T-helper 2 cell (primary cell): ENCODE measurements at places on chromosomes 12 and 14.

GRCh38 chr12:12720672-12721161 lies 3.5 kb downstream of the CDKN1B start:
- DNase-seq: no peak

GRCh38 chr12:14048941-14049545 lies 67.6 kb upstream of the GRIN2B start:
- no peak for DNase-seq

- DNase-seq: peak; percentile 94
Observed at GRCh38 chr12:4160314-4161040, 113.1 kb upstream of the CCND2 start.

DNA sequence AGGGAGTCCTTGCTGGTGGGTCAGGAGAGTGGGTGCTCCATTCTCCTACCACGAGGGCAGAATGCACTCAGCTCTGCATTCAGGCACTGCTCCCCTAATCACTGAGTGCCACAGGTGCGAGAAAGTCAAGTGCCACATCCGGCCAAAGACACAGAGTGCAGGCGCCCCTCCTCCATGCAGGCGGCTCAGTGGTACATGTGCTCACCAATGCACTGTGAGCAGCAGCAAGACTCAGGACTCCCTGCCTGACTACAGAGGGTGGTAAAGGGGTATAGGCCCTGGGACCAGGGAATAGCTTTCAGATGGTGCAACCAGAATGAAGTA lies 32.9 kb downstream of the ZFYVE21 start:
- DNase-seq: no peak

GRCh38 chr14:89503431-89503996 lies 86.5 kb upstream of the FOXN3 start:
- no peak for DNase-seq

- DNase-seq: peak; percentile 60
Observed at GRCh38 chr12:57127726-57128518, at the start of gene LRP1. TSS of gene LRP1 (plus strand) at chr12:57128483. CDS start at chr12:57128965, 482 bp downstream.

DNA sequence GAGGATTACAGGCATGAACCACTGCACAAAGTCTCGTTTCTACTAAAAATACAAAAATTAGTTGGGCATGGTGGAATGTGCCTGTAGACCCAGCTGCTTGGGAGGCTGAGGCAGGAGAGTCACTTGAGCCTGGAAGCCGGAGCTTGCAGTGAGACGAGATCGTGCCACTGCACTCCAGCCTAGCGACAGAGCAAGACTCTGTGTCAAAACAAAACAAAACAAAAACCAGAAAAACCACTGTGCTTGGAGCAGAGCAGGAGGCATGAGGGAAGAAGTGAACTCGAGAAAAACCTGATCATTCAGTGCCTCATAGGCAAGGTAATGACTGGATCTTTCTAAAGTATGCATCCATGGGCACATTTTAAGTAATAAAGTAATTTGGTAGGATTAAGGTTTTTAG lies 487.8 kb downstream of the KCNH5 start:
- no peak for DNase-seq

DNA sequence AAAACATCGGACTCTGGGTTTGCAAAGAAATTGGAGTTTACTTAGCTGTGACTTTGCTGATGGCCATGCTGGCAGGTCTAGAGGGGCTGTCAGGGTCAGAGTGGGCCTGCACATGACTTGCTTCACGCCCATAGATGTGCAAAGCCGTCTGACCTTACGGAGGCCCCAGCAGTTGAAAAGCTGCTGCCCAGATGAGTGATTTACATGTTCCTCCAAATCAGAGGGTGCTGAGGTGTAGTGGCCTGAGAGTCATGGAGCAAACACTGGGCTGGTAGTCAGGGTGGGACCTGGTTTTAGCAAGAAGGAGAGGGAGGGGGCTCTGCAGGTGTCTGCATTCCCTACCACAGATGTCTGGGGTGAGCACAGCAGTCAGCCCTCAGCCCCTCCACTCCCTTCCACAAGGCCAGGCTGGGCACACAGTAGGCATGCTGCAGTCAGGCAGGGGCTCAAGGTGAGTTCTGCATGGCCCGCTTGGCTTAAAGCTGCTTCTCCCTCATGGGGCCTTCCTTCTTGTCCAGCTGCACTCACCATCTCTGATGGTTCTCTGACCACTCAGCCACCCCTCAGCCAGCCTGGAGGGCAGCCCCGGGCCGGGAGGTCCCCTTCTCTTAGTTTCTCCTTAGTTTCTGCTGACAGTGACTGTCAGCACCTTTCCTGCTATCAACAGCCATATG lies 34.2 kb upstream of the EML1 start:
- DNase-seq: no peak

DNA sequence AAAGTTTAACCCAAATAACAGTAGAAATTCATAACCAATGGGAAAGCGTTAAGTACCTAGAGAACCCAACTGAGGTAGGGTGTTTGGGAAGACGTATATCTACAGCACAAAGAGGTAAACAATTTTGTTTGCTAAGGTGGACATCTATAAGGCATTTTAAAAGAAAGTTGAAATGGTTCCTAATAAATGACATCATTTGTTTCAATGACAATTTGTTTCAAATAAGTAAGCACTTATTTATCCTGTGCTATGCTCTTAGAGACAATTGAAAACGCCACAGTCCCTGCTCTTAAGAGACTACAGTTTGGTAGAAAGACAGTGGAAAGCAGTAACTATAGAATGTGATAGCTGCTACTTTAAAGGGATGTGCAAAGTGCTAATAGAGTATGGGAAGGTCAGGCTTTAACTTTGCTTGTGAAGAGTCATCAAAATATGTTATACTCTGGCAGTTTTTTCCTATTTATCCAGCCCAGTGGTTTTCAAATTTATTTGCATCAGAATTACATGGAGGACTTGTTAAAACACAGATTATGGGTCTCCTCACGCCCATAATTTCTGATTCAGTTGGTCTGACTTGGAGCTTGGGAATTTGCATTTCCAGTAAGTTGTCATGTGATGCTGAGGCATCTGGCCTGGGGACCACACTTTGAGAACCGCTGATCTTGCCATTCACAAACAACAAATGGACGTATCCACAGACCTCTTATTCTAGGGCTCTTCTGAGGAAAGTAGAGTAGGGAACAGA lies 19.6 kb upstream of the SMCO2 start:
- DNase-seq: no peak

DNA sequence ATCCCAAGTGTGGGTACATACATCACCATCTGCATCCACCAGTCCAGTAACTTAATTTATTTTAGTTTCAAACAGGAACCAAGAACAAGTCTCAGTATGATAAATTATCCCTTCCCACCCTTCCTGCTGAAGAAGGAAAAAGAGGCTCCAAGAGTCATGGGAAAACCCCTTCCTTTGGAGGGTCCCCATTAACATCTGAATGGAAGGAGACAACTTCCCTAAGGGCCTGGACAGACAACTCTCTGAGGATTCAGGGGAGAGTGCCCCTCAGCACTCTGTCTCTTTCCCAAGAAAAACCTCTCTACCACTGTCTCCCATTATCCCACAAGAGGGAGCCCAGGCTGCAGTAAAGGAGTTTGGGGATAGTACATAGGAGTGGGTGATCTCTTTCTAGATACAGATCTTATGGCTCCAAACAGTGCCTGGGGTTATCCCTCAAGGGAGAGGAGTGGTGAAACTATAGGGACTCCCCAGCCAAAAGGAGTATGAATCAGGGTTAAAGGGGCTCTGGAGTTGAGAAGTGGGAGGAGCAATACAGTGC lies 6.2 kb downstream of the WNT10B start:
- no peak for DNase-seq

GRCh38 chr12:56922031-56922430 lies 12.2 kb downstream of the SDR9C7 start:
- no peak for DNase-seq

GRCh38 chr12:95877622-95878021 lies 18.9 kb downstream of the SNRPF start:
- no peak for DNase-seq
